Central memory CD4-positive, alpha-beta T cell (primary cell): ENCODE measurements at places on chromosomes 12 and 14.

- no peak for DNase-seq
These were observed 233.0 kb upstream of the PLEKHG7 start for GRCh38 chr12:92469837-92470236.

DNA sequence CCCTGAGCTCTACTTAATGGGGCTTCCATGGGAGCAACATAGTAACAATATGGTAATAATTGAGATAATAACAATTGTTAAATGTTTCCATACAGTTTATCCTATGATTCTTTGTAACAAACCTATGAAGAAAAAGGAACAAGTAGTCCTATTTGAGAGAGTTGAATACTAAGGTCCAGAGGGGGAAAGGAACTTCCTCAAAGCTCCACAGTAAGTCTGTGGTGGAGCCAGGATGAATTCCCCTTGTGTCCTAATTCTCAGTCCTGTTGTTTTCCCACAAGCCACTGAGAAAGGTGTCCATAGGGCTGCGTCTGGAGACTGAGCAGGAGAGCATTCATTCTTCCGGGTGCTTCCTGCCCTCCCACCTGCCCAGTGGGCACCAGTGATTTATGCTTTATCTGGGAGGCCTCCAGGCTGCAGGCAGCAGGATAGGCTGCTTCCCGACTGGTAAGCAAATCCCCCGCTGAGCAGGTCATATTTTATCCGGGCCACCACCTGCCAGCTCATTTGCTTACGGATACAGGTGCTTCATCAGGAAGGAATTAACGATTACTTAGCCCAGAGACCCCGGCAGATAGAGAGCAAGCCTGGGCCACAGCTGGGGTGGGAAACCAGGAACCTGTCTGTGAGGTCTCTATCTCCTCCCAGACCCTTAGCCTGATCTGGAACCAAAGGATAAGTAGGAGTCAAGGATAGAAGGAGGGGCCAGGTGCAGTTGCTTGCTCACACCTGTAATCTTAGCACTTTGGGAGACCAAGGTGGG lies 33.9 kb upstream of the FAM222A start:
- no peak for DNase-seq

DNA sequence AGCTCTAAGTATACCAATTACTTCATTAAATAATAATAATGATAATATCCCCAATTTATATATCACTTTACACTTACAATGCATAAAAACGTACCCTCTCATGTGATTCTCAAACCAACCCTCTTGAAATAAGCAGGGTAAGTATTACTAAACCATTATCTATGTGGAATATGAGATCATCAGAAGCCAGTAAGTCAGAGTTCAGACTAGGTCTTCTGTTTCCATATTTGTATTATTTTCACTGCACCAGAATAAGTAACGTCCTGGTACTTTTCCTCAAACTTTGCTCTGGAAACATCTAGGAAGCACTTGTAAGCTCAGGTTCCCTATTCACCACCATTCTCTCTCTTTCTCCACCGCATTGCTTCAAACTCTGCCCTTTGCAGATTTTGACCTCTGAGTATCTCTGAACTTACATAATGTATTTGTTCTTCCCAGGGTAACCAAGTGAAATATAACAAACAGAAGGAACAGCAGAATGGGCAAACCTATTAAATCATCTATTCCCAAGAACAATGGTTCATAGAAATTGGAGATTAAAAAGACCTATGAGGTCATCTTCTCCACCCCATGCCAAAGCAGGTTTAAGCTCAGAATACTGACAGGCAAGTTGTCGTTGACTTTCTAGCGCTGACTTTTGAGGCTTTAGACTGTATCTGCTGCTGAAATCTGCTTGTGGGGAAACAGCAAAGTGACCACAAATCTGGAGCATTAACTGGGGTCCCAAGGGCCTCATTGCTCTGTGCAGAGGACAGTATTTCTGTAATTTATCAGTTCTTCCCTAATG lies 161.3 kb upstream of the FAR2 start:
- DNase-seq: no peak

DNA sequence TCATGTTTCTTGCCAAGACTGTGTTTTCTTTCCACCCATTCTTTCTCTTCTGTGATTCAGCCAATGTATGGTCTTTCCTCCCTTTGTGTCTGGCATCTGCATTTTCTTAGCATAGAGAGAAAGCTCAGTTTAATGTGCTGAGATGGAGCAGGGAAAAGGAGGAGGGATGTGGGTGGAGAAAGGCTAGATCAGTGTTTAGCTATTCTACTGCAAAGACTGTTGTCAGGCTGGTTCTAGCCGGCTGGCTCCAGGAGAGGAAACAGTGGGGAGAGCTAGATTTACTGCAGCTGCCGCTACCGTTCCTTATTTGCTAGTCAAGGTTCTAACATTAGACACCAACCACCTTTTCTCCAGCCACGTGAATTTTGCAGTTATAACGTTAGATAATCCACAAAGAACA lies 5.2 kb upstream of the RIMKLB start:
- DNase-seq: no peak

DNA sequence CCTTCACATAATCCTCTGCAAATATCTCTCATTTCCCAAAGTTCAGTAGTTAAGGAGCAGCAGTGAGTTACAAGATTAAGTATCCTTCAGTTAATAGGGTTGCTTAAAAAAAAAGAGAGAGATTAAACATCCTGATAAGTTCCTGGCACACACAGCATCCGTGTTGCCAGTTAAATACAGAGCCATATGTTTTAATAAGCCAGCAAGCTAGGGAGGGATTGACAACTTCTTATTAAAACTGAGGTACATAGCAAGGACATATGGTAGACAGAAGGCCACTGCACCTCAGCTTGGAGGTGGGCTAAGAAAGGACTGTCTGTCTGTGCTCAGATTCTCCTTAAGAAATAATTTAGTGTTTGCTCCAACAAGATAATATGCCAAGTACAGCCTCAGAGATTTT lies 9.6 kb upstream of the TMEM30B start:
- DNase-seq: no peak

- no peak for DNase-seq
These were observed 68.0 kb downstream of the KIF26A start for GRCh38 chr14:104206281-104206904.

- DNase-seq: no peak
These were observed 24.7 kb downstream of the ARG2 start for GRCh38 chr14:67644428-67644827.

GRCh38 chr12:5997260-5997659 lies 52.2 kb upstream of the ANO2 start:
- DNase-seq: no peak

GRCh38 chr12:38253778-38254177 lies 62.8 kb upstream of the ALG10B start:
- no peak for DNase-seq

DNA sequence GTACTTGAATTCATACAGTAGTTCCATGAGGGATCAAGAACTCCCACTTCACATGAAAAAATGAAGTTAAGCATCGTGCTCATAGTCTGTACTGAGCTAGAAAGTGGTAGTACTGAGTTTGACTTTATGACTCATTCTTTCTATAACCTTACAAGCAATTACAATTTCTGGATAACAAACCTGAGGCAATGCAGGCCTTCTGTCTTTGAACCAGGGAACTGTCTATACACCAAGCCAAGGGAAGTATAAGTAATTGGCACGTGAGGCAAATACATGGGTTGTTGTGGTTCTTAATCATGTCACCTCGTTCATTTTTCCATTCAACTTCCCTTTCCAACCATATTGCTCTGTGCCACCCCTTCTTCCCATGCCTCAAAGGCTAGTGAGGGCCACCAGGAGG lies 16.8 kb downstream of the GNS start:
- DNase-seq: no peak

DNA sequence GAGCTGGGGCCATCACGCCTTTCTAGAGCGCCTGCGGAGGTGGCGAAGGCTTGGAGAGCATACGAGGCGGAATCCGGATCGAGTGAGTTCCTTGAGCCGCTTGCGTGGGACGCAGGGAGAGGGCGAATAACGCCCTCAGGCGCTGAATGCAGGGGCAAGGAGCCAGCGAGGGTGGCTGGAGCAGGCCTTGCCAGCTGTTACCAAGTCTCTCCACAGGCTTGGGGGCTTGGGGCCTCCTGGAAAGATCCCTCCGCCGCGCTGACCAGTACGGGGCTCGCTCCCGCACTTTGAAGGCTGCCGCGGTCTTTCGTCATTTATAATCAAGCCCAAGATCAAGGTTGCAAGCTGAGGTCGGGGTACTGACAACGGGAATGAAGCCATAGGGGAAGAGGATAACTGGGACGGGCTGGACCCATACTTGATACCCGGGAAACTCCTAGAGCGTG lies 1.2 kb downstream of the FLRT2 start:
- DNase-seq: no peak

DNA sequence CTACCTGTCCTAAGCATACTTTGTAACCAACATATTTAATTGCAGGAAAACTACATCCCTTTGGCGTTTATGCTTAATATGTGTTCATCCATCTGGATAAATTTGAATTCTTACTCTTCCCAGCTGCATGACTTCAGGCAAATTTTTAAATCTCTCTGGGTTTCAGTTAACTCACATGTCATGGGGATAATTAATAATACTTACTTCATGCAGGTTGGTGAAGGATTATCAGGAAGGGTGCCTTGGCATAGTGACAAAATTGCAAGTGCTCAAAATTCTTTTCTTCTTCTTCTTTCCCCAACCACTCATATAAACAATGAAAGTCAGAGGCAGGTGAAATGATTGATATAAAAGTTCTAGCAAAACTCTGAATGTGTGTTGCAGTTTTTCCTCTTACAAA lies 15.9 kb downstream of the SYT10 start:
- no peak for DNase-seq

GRCh38 chr14:77470224-77470870 lies 12.5 kb downstream of the AHSA1 start:
- no peak for DNase-seq

GRCh38 chr12:99553461-99553860 lies 94.1 kb upstream of the GARIN6 start:
- no peak for DNase-seq

GRCh38 chr14:67544590-67544989 lies 11.5 kb downstream of the PLEKHH1 start:
- no peak for DNase-seq

DNA sequence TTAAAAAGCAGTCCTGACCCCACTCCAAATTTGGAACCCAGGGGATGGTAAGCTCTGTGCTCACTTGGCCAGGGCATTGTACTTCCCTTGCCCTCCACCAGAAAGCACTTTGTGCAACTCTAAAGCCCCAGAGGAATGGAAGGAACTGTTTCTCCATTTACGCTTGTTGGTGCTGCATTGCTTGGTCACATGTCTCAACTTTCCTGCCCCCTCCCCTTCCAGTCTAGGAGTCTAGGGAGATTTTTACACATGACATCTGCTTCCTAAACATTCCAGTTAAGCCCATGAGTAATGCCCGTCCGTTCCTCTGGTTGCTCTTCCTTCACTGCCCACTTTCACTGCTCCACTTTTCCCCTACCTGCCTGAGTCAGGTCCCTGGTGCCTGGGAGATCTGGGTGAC lies 92.6 kb upstream of the MAP1LC3B2 start:
- no peak for DNase-seq

- no peak for DNase-seq
These were observed 14.8 kb downstream of the ZBTB39 start for GRCh38 chr12:56991319-56992246.

- DNase-seq: no peak
These were observed 4.4 kb downstream of the WNT5B start for GRCh38 chr12:1633459-1633858.

GRCh38 chr14:105043641-105044040 lies 21.6 kb downstream of the GPR132 start:
- DNase-seq: no peak

- no peak for DNase-seq
These were observed 24.5 kb downstream of the FZD10 start for GRCh38 chr12:130186651-130187268.

- DNase-seq: peak; percentile 82
These were observed 21.3 kb downstream of the FKBP11 start for GRCh38 chr12:48903982-48904411.

GRCh38 chr12:49094160-49094974 lies at the start of gene DHH:
DHH (minus strand) TSS chr12:49094801; CDS start chr12:49094512, 289 bp downstream.
- no peak for DNase-seq

DNA sequence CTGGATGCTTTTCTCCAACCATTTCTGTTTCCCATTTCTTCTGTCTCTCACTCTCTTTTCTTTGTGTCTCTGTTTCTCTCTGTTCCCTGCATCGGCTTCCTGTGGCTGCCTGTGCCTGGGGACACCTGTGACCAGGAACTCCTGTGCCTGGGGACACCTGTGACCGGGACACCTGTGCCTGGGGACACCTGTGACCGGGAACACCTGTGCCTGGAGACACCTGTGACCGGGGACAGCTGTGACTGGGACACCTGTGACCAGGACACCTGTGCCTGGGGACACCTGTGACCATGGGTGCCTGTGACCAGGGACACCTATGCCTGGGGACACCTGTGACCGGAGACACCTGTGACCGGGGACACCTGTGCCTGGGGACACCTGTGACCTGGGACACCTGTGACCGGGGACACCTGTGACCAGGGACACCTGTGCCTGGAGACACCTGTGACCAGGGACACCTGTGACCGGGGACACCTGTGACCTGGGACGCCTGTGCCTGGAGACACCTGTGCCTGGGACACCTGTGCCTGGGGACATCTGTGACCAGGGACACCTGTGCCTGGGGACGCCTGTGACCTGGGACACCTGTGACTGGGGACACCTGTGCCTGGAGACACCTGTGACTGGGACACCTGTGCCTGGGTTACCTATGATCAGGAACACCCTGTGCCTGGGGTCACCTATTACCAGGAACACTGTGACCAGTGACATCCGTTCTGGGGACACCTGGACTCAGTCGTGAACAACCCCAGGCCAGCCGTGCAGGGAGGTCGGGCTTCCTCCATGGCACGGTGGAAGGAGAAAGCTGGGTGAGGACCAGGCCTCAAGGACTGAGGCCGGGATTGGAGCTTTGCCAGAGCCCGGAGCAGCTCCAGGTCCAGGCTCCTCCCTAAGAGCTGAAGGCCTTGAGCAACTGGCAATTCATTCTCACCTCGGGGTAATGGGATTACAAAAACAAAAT lies 23.4 kb upstream of the FBRSL1 start:
- DNase-seq: no peak

- DNase-seq: no peak
These were observed 14.5 kb upstream of the IL22 start for GRCh38 chr12:68267892-68268396.

DNA sequence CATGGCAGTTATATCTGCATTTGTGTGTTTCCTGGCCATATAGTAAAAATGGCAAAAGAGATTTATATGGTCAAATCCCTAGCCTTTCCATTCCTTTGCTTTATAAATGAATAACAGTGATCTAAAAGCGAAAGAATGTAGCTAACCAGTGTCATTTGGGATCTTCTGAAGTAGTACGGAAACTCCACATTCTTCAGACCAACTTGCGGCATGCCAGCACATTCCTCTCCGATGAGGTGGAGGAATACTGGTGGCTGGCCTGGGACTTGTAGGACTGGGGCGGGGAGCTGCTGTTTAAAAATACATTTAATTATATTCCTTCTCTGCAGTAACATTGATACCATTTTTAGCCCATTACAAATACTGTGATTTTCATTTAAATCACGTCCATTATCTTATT lies 85.3 kb downstream of the SAMD4A start:
- no peak for DNase-seq

- DNase-seq: no peak
These were observed 307.1 kb downstream of the RPL10L start for GRCh38 chr14:46344327-46344937.
